ENCODE measurements at places on chromosomes 7 and 10.
A peak's percentile ranks its signal among the peaks of the same experiment; 100 is the strongest.

DNA sequence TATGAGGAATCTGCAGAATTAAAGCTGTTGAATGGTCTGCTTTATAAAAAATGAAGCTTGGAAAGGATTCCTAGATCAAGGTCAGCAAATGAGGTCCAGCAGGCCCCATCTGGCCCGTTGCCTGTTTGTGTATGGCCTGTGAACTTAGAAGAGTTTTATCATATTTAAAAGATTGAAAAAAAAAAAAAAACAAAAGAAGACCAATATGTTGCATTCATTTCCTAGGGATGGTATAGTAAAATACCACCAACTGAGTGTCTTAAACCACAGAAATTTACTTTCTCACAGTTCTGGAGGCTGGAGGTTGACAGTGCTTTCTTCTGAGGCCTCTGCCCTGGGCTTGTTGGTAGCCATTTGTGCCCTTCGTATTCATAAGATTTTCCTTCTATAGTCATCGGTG is 109.2 kb downstream of the PPP1R3A start:
- DNase-seq: no peak

DNA sequence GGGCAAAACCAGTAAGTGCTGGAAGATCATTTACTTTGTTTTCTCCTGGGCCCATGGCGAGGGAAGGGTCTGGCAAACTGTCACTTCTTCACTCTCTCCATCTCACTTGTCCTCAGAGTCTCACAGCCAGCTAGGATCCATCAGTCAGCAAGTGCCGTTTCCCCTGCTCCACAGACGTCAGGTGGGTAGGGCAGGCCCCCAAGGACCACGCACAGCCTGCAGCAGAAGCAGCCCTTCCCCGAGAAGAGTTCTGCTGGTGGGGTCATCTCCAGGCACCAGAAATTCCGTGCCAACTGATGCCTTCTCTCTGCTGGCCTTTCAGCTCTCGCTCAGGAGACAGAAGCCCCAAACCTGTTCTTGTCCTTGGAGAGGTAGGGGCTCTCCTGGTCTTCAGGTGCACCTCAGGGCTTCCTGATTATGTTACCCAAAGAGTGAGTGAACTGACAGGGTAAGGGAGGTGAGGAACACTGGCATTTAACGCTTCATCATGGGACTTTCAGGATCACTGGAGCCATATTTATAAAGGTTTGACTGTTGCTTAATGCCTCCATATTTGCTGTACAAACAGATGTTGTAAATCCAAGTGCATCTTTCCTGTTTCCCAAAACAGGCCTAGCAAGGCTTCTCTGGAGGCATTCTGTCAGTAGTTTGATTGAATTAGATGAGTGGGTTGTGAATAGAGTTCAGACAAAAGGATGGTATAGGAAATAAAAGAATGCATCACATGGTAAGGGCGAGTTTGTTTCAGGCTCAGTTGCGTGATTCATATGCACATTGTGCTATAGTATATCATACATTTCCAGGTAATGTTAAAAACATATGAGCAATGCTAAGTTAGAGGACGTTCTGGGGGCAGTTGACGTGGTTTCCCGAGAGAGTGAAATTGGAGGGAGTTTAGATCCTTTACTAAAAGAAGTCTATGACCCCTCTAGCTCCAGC is 13.7 kb upstream of the TSPAN15 start:
- no peak for DNase-seq

DNA sequence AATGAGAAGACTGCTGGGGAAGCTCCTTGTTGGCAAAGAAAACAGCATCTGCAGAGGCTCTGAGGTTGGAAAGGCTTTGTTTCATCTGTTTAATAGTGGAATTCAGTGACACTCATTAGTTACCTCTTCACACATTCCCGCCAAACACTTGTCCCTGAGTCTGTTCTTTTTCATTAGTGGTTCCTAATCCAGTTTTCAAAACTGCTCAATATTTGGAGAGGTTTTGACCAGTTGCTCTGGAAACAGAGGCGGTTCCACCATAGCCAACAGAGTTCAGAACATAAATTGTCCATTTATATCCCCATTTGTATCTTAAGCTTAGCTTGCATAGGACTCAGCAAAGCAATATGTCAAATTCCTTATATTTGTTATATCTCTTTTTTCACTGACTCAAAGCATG is 754.6 kb downstream of the AUTS2 start:
- no peak for DNase-seq

DNA sequence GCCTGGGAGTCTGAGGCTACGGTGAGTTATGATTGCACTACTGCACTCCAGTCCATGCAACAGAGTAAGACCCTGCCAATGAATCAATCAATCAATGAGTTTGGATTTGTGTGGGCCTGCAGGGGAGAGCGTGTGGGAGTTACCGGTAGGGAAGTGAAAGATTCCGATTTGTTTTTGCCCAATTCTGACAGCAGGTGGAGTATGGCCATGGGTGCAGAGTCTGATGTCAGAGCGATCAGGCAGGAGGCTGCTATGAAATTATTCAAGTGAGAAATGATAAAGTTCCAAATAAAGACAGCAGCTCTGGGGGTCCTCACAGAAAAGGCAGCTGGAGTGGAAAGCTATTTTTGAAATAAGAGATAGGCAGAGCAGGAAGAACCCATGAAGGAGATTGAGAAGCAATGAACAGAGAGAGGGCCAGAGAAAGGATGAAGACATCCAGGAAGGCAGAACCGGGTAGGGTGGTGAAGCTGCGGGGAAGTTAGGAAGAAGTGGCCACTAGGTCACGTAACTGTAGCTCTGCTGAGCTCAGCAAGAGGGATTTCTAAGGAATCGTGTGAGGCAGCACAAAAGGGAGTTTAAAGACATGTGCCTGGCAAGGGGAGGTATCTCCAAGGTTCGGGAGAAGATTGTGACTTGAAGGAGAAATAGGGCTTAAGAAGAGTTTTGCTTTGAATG is 93.7 kb upstream of the NMT2 start:
- DNase-seq: no peak

DNA sequence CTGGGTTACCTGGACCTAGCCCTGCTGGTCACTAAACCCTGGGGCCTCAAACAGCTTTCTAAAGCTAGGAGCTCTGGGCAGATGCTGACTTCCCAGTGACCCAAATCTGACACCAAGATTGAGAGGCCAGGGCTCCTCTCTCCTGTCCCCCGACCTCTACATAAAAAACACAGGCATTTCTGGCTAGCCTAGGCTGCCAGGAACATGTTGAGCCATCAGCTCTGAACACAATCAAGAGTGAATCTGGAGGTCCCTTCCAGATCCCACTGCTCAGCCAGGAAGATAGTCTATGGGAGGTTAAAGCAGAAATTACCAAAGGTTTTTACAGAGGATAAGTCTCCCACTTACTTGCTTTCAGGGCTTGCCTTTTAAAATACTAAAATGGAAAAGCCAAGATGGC is 22.1 kb upstream of the PDE1C start:
- DNase-seq: no peak

DNA sequence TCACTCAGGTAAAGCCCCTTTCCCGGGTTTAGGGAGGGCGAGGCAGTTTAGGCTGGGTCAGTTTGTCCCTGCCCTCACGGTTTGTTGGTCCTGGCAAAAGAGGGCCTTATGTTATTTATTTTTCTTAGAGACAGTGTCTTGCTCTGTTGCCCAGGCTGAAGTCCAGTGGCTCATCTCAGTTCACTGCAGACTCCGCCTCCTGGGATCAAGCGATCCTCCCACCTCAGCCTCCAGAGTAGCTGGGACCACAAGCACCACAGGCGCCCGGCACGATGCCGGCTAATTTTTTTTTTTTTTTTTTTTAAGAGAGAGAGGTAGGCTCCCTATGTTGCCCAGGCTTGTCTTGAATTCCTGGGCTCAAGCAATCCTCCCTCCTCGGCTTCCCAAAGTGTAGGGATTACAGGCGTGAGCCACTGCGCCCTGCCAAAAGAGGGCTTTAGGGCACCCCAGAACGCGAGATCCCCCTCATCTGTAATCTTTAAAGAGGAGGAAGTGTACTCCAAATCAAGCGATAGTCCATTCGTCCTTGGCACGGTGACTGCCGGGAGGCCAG is 626 bp upstream of the BMS1 start:
- no peak for DNase-seq

DNA sequence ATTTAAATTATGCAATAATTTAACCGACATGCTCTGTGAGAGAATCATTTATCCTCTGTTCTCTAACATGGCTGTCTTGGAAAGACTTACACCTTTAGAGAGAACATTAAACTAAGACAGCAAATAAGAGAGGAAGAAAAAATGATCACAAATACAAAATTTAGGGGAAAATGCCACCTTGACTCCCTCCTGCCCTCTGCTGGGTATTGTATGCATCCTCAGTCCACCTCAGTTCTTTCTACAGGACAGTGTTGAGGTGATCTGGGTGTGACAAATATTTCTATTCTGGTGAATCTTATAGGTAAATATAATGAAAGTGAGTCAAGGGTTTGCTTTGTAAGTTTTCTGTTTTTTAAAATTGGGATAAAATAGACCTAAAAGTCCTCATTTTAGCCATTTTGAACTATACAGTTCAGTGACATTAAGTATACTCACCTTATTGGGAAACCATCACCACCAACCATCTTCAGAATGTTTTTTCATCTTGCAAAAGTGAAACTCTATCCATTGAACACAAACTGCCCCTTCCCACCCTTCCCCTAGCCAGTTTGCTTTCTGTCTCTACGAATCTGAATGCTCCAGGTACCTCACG is 61.5 kb upstream of the ELMO1 start:
- no peak for DNase-seq

GRCh38 chr10:43090664-43091063 is 13.8 kb downstream of the RET start:
- no peak for DNase-seq

DNA sequence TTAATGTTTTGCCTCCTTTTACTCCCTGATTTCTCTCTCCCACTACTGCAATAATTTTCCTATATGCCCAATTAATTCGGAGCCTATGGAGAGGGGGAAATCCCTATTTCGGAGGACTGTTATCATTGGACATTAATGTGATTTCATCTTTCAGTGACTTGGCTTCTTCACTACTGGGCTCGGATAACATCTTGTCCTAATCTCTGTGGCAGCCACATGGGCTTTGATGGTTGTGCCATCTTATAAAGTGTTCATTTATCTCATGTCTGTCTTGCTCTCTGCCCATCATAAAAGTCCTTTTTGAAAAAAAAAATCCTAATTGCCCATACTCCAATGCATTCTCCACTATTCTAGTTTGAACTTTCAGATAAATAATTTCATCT is 15.5 kb upstream of the FAM3C start:
- no peak for DNase-seq

DNA sequence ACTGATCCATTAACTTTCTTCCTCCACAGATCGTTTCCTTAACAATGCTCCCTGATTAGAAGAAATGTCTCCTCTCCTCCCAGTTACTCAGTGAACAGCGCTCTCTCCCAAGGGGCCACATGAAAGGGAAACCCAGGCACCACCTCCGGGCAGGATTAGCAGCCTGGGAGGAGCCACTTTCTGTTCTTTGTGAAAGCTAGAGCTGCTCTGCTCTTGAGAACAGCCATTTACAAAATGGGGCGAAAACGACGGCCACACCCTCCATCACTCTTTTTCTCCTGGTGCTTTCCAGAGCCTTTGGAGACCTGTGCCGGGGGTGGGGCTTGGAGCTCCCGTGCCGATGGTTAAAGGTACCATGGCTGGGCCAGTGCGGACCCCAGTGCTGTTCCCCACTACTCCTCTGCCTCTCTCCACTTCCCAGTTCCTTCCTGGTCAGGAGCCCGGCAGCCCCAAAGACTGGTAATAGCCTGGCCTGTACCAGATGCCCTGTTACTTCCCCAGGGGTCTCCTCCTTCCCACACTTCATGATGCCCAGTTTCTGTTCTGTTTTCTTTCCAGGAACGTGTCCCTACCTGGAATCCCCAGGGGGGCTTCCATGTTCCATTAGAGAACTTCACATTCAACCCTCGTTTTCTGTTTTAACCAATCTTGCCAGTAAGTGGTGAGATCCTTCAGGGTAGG is 402.9 kb upstream of the GALNT17 start:
- DNase-seq: no peak

- peak; percentile 3 for DNase-seq
Measured at GRCh38 chr7:65475734-65476319, 102.2 kb downstream of the ZNF92 start.
